ENCODE measurements at places on chromosomes 1 and 21.

- no peak for DNase-seq
Measured at GRCh38 chr1:51851882-51852396, 26.6 kb downstream of the NRDC start.

DNA sequence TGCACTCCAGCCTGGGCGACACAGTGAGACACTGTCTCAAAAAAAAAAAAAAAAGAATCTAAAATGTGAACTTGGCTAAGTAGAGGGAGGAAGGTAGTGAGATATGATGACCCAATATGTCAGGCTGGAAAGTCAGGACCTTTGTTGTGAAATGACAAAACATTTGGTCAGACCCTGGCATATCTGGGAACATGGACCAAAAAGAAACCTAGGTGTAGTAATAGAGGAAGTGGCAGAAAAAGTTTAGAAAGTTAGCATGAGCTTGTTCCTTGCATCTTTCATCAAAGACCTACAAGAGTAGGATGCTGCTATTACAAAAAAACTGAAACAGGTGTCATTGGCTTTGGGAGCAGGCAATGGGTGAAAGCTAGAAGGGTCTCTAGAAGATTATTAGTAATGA, 7.3 kb upstream of the S100A3 start:
- no peak for DNase-seq

DNA sequence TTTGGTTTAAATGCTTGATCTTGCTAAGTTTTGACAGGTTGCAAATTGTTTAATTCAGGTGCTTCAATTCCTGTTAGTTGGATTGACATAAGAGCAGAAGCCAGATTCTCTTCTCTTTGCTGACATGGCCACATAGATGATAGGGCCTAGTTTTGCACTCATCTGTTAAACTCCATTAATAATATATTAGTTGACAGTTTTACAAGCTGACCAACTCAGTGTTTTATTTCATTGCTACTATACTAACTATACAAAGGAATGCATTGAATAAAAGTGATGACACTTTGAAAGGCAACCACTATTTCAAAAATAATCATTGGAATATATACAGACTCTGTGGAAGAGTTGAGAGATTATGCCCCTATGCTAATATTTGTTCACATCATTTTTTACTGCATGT, 255.6 kb upstream of the DPYD start:
- no peak for DNase-seq

DNA sequence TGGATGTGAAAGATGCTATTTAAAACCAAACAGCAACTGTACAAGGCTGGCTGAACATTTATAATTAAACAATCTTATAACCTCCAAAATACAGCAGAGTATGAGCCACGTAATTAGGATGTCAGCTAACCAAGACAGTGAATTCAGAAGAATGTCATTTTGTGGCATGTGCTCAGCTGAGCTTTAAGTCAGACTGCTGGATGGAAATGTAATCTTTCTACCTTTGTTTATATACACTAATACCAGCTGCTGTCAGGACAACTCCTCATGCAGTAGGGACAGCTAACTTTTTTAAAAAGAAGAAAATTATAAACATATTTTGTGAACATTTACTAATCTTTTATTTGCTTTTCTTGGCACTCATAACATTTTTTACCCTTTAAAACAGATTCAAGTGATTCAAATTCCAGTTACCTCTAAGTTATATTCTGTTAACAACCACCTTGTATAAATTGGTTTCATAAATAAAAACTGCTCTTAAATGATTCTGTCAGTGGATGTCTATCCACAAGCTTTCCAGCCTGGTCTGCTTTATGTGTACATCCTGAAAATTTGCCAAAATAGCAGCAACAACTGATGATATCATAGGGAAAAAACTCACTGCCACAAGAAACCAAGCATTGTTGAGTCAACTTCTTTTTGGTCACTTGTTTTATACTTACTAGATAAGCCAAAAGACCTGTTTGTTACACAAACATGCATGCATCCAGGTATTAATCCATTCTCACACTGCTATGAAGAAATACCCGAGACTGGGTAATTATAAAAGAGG, 36.1 kb downstream of the DPH5 start:
- DNase-seq = no peak

GRCh38 chr1:43451701-43452532, 1.8 kb downstream of the HYI start:
- DNase-seq = no peak

- DNase-seq = no peak
Measured at GRCh38 chr1:177476676-177477075, 305.9 kb downstream of the BRINP2 start.

DNA sequence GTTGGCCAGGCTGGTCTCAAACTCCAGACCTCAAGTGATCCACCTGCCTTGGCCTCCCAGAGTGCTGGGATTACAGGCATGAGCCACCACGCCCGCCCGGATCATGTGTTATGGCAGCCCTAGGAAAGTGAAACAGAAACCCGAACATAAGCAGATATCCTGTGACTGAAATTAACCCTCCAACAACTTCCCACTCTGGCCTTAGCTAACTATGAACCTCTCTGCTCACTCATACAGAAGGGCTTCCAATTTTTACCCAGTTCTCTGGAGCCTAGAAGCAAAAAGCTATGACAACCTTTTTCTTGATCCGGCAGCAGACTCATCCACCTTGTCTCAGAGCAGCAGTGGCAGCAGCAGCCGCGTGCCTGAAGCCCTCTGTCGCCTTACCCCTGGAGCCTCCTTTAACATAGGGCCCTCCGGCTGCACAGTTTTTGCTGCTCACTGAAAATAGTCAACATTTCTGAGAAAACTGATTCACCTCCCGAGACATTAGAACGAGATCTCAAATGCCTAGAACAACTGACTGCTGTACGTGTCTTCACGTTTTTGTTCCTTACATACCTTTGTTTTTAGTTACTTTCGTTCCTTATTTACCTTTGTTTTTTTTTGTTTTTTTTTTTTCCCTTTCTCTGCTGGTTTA, 9.3 kb downstream of the CBR1 start:
- DNase-seq = peak; percentile 10
